Gastroesophageal sphincter (tissue), 4 donors: ENCODE measurements at places on chromosomes 11 and 22.

DNA sequence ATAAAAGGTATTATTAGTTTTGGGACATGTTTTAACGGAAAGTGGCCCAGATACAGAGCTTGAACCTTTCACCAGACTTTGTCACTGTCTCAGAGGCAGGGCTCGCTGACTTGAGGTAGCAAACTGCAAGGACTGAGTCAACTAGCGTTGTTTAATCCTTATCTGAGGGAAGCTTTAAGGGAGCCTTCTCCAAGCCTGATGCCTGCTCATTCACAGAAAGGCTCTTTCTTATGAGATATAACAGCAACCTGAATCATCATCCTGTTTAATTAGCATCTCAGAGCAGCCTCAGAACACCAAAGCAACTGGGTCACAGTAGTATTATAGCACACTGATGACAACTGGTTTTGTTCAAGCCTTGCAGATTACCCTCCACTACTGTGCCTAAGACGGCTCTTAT is 54.2 kb upstream of the CYP2D6 start:
- ATAC-seq = no peak

- ATAC-seq = no peak
Measured at GRCh38 chr11:69546735-69547370, 65.4 kb downstream of the LINC01488 start.

DNA sequence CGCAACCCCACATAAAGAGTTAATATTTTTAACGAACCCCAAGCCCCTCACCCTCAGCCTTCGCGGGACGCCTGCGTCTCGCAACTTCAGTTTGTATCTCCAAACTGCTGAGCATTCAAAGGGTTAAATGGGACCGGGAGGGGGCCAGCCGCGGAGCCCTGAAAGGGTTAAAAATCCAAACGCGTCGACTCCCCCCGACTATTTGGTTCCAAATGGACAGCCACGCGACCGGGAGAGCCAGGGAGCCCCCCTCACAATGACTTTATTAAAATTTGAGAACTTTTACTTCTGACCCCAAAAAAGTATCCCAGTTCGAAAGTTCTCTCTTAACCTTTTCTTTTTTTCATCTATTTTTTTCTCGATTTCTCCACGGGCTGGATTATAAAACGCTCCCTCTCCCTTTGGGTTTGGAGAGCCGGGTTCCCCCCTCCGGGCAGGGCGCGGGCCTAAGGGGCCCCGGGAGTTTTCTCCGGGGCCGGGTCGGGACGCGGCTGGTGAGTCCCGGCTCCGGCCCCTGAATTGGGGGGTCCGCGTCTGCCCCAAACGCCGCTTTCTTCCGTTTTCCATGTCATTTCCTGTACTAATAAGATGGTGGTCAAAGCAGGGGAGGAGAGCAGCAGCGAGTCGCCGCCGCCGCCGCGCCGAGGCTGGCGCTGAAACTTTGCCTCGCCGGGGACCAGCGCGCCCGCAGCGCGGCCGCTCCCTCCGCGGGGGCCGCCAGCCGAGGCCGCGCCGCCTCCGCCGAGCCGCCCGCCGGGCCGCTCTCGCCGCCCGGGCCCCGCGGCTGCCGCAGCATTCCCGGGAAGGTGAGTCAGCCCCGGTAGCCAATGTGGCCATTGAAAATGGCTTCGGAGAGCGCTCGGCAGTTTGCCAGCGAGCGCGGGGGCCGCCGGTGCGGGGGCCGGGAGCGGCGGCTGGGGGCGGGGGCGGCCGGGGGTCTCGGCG is at the start of gene PRDM11:
PRDM11 (plus strand) TSS at position 568 of the 945 bp plus-strand sequence. CDS start 35,128 bp downstream, outside the sequence.
- peak; percentile 84 for ATAC-seq

- peak; percentile 78 for ATAC-seq
Measured at GRCh38 chr22:37032535-37033460, 13.3 kb downstream of the MPST start.

DNA sequence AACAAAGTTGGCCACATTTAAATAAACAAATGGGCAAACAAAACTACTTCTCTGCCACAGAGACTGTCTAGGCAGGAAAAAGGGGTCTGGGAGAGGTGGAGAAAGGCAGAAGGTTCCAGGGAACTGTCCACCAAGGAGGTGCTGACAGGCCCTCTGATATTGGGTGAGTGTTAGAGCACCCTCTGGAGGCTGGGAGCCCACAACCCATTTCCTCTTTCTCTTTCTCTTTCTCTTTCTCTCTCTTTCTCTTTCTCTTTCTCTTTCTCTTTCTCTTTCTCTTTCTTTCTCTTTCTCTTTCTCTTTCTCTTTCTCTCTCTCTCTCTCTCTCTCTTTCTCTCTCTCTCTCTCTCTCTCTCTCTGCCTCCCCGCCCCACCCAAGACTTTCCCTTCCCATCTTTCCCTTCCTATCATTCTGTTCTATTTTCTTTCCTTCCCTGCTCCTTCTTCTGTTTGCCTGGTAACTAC is 912.8 kb downstream of the DLG2 start:
- no peak for ATAC-seq

DNA sequence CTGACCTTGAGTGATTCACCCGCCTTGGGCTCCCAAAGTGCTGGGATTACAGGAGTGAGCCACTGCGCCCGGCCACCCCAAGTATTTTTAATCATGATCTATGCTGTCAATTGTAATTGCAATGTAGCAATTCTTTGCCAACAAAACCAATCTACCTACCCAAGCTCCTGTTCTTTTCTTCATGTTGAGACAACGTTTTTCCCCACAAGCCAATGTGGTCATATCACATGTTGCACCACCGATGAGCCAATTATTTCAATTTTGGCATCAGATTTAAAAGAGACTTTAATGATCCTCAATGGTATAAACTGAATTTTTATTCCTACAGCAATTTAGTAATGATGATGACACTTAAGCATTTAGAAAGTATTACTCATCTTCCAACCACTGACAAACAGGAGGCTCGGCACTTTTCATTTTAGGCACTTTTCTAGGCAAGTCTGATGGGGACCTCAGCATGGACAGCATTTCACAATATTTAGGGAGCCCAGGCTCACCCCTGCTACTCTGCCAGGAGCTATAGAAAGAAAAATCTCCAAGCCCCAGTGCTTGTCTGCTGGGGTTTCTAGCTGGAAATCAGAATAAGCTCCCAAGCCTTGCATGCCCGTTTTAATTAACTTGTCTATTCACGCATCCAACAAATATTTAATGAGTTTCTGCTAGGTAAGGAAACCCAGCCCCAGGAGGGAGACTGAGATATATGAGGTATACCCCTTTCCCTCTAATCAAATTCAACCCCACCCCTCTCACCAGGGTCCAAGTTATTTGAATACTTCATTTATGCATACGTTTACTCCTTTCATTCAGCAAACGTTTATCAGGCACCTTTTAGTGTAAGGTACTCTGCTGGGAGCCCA is 291.4 kb downstream of the ST3GAL4 start:
- ATAC-seq = no peak

DNA sequence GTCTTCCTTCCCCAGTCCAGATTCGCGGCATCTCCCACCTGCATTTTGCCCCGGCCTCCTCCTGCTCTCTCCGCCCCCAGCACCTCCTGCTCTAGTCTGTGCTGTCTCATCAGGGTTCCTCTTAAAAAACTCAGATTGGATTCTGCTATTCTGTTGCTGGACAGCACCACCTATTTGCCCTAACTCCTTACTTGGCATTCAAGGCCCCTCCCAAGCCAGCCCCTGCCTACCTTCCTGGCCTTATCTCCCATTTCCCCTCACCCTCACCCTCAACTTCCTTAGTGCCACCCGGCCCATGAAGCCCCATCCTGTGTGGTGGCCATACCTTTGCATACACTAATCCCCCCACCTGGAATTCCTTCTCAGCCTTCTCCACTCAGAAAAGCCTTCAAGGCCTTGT is 59.9 kb upstream of the PRDM11 start:
- ATAC-seq = no peak

GRCh38 chr11:79940165-79940564 is 499.3 kb upstream of the TENM4 start:
- no peak for ATAC-seq

GRCh38 chr11:13602844-13603243 is 65.6 kb upstream of the FAR1 start:
- ATAC-seq = no peak

DNA sequence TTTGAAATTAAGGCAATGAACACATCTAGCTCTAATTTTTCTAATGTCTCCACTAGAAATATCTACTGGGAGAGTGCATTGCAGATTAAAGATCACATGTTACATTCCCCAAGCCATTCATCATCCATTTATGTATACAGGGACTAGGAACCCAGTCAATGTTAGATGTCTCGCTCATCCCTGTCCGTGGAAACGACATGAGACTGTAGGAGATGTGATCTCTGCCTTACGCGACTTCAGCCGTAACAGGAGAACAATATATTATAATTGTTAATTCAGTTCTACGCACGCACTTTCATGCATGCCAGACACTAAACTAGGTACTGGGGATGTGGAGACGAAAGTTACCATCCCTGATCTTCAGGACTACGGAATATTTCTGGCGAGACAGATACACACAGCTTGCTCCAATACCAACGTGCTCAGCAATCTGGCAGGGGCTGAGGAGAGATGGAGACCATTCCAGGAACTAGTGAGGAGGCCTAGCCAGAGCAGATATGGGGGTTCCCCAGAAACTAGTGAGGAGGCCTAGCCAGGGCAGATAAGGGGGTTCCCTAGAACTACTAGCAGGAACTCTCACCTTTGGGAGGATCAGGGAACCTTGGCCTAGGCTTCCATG is 706 bp downstream of the DCPS start:
- ATAC-seq = peak; percentile 6

DNA sequence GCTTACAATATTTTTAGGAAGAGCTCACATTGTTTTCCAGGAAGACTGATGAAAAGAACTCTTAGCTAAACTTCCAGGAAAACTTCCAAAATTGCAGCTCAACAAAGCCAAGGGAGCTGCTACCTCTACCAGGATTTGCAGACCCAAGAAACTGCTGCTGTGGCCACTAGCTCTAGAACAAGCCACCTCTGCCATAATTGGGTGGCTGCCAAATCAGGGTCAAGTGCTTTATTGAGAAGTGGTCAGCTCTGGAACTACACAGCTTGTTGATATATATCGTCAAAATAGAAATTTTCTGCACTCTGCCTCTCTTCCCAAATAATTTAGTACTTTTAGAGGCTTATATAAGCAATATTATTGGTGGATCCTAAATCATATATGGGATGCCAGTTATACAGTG is 371.8 kb upstream of the CHORDC1 start:
- ATAC-seq = no peak

GRCh38 chr22:25485626-25486545 is 78.6 kb upstream of the GRK3 start:
- no peak for ATAC-seq

GRCh38 chr22:40665312-40665711 is 14.0 kb upstream of the MCHR1 start:
- ATAC-seq = no peak

DNA sequence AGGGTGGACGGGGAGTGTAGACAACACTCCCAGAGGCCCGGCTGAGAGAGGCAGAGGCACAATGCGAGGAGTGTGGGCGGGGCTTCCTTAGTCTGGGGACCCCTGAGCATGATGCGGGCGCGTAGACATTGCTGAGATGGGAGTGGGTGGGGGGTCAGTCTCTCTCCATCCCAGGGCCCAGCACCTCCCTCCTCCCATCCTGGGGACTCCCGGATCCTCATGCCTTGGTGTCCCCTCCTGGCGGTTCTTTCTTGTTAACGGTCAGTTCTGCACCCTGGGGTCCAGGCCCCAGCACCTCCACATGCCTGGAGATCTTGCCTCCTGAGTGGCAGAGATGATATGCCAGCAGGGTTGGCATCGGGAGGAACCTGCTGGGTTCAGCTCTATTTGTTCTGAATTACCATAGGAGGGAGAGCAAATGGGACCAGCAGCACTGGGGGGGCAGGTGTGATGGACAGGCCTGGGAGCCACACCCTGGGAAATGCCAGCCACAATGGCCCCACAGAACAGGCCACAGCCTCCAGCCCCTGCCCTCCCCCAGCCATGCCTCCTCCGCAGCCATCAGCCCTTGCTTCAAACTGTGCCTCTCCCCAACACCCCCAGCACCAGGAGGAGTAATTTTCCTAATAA is 55.7 kb downstream of the RTL6 start:
- ATAC-seq = no peak

- no peak for ATAC-seq
Measured at GRCh38 chr11:3707176-3707575, 36.0 kb upstream of the CHRNA10 start.

DNA sequence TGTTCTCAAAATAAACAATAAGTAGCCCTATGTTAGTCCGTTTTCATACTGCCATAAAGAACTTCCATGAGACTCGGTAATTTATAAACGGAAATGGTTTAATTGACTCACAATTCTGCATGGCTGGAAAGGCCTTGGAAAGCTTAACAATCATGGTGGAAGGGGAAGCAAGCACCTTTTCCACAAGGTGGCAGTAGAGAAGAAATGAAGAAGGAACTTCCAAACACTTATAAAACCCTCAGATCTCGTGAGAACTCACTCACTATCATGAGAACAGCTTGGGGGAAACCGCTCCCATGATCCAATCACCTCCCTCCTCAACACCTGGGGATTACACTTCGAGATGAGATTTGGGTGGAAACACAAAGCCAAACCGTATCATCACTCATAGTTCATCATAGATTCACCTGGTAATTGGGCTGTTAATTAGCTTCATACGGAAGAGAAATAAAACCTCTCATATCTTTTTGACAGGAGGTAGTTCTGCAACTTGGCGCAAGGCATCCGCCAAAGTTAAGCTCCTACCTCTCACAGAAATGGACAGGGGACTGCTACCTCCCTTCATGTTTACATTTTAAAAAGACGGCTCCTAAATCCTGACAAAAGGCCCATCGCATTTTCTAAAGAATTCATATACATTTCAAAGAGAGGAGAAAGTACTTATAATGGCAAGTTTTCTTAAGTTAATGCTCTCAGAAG is 49.0 kb downstream of the MUC15 start:
- no peak for ATAC-seq

DNA sequence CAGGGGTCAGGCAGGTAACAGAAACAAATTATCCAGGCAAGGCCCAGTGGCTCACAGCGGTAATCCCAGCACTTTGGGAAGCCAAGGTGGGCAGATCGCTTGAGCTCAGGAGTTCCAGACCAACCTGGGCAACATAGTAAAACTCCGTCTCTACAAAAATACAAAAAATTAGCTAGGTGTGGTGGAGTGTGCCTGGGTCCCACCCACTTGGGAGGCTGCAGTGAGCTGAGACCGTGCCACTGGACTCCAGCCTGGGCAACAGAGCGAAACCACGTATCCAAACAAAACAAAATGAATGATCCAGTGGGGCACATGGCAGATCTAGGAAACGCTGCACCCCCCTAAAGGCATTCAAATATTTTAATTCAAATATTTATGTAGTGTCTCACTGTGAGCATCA is 9.9 kb downstream of the NUMA1 start:
- ATAC-seq = no peak

DNA sequence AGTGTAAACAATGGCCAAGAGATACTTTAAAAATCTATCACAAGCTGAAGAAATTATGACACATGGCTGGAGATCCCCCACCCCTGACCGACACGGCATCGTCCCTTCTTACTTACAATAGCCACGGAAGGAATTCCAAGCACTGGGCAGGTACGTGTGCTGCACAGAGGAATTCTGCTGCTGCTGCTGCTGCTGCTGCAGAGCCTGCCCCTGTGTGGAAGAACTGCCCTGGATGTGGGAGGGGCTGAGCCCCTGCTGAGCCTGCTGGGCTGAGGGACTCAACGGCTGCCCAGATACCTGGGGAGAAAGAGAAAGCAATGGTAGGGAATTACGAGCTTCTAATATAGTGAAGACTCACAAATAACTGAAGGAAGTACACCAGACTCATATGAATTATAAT is 15.0 kb upstream of the NFRKB start:
- ATAC-seq = no peak
